ENCODE measurements at places on chromosomes 12 and 14.

- DNase-seq, result no peak
Observed at GRCh38 chr12:106078358-106079010, 60.3 kb downstream of the NUAK1 start.

DNA sequence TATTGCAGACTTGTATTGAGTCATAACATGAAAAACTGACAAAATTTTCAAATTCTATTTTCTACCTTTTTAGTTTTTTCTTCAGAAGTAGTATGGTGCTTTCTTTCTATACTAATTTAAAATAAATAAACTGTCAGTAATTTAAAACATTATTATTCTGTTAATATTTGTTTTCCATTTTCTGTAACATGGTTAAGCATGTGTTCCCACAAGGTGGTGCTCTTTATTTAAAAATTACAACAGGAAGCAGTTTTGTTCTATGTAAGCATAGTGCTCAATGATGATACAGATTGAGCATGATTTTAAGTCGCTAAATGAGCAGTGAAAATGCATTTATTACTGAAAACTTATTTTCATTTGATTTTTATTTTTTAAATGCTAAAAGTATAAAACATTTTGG lies 114.6 kb downstream of the PPFIA2 start:
- DNase-seq, result no peak

DNA sequence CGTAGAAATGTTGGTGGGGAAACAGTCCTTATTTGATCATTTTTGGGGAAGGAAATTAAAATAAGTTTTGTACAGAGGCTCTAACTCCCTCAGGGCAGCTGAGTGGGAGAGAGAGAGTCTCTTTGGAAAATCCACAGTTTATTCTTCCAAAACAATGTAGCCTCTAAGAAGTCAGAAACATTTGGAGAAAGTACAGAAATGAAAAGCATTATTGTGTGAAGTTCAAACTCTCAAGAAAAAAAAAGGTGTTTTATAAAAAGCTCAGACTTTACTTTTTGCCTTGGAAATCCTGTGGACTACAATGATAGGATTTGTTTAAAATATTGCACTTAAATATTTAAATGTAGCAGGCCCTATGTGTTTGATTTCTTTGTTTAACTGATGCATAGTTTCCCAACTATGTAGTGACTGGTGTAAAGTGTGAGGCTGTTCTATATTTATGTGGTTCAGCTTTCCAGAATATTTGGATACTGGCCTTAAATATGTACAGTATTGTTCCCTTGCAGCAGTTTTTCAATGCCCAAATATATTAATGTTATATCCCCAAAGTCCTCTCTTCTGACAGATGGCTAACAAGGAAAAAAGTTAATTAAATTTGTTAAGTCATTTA lies 82.0 kb upstream of the OTOGL start:
- no peak for DNase-seq

DNA sequence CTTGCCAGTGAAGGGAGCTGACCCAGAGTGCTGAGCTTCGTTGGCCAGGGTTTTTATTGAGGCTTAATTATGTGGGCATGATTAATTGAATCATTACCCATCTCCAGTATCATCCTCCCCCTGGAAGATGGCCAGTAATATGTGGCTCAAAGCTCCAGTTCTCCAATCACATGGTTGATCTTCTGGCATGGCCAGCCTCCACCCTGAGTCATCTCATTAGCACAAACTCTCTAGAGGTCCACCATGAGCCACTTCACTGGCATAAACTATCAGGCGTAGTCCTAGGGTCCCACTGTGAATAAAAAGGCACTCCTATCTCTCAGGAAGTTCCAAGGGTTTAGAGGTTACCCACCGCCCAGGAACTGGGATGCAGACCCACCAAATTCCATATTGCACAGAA lies 135.0 kb downstream of the ANO6 start:
- no peak for DNase-seq

DNA sequence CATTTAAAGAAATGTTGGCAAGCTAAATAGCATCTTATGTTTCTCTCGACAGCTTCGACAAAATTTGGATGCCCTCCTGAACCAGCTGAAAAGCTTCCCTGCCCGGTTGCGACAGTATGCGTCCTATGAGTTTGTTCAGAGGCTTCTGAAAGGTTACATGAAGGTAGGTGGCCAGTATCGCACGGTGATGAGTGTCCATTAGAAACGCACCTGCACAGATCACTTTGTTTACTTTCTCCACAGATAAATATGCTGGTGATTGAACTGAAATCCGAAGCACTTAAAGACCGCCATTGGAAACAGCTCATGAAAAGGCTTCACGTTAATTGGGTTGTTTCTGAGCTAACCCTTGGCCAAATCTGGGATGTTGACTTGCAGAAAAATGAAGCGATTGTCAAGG lies 36.5 kb downstream of the DYNC1H1 start:
- no peak for DNase-seq

DNA sequence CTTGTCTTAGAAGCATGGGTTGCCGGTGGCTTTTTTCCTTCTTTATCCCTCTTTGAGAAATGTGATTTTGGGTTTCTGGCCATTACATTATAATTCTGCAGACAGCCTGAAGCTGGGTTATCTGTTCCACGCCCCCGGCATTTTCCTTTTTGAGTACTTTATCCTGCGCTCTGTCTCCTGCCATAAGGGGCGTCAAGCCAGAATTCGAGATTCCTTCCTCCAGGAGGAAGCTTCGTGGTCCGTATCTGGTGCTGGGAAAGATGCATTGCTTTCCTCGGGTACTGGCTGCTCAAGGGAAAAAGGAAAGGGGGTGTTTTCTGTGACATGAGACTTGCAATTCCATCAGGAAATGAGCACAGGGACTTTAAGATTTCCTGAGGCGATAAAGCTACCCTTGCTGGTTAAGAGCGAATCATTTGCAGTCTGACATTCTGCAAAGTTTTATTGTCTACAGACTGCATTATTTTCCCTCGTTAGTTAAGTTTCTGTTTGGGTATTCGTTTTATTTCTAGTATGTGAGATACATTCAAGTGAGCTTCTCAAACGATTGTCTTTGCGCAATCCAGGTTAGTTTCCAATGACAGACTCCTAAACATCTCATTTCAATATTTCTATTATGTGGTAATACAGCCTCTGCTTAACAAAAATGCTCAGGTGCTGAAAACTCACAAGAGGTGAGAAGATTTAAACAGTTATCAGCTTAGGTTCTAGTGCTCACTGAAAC lies 694 bp downstream of the AKAP5 start:
- no peak for DNase-seq

- no peak for DNase-seq
Observed at GRCh38 chr14:21518725-21519124, 7.4 kb downstream of the SALL2 start.

GRCh38 chr12:104850781-104851180 lies 107.3 kb downstream of the SLC41A2 start:
- DNase-seq, result no peak

GRCh38 chr12:95763809-95764253 lies 26.7 kb downstream of the NTN4 start:
- no peak for DNase-seq

GRCh38 chr14:63209160-63209559 lies 4.9 kb downstream of the RHOJ start:
- no peak for DNase-seq

DNA sequence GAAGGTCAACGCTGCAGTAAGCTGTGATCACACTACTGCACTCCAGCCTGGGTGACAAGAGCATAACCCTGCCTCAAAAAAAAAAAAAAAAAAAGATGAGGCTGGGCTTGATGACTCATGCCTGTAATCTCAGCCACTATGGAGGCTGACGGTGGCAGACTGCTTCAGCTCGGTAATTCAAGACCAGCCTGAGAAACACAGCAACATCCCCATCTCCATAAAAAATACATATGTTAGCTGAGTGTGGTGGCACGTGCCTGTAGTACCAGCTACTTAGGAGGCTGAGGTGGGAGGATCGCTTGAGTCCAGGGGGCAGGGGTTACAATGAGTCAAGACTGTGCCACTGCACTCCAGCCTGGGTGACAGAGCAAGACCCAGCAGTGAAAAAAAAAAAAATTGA lies 50.4 kb downstream of the GXYLT1 start:
- peak; percentile 37 for DNase-seq

DNA sequence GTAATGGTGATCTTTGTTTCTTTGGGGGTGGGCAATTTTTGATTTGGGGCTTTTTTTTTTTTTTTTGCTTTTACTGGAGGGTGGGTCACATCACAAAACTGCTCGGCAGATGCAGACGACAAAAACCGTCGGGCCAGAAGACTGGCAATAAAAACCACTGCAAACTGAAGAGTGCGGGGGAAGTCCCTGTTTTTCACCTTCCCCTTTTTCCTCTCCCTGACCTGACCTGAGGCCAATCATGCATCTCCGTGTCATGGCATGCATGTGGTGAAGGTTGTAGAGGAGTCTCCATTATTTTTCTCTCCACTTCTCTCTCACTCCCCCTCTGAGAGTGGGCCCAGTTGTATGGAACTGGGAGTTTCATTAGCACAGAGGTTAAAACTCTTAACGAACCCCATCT lies 57.5 kb downstream of the AP5M1 start:
- DNase-seq, result peak; percentile 1

- peak; percentile 39 for DNase-seq
Observed at GRCh38 chr14:71399057-71399487, 491.8 kb downstream of the PCNX1 start.

- no peak for DNase-seq
Observed at GRCh38 chr12:57027011-57027804, 10.9 kb upstream of the TAC3 start.

DNA sequence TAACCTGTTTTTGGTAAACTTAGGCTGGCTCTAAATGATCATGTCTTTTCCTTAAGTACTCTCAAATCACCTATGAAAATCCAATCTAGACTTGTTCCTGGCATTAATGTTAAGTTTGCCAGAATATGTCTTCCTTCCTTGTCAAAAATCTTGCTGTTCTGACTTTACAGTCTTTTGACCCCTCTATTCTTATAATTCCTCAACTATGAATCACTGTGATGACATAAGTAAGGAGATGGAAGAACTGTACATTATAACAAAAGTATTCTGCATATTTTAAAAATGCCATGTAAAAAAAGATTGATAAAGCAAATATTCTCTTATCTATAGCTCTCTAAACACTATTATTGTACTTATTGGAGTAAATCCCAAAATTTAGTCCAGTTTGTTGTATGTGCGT lies 51.4 kb upstream of the BAZ1A start:
- no peak for DNase-seq

DNA sequence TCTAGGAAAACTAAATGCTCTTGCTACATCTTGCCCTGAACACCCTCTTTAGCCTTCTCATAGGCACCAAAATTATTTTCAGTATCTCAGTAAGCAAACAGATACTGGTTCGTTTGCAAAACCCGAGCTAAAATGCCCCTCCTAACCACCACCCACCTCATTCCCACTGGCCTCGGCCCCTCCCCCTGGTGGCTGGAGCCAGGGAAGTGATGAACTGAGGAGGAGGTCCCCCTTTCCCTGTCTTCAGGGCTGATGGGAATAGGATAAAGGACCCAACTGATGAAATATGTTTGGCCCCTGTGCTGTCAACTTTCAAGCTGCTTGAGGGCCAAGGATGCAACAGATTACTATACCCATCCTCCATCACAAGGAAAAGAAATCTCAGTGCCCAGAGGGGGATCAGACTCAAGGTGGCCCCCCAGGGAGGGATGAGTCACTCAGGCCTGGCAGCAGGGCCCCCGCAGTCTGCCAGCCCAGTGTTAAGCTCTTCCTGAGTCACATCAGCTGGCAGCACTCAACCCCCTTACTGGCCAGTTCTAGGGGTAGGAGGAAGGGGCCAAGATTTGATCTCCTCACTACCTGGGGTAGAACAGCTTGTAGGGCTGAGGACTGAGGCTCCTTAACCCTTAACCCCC lies 1.7 kb downstream of the ANKRD52 start:
- DNase-seq, result no peak

- DNase-seq, result no peak
Observed at GRCh38 chr14:54299410-54300363, 97.1 kb upstream of the CDKN3 start.

GRCh38 chr12:31233061-31233730 lies 92.8 kb downstream of the SINHCAF start:
- DNase-seq, result no peak

DNA sequence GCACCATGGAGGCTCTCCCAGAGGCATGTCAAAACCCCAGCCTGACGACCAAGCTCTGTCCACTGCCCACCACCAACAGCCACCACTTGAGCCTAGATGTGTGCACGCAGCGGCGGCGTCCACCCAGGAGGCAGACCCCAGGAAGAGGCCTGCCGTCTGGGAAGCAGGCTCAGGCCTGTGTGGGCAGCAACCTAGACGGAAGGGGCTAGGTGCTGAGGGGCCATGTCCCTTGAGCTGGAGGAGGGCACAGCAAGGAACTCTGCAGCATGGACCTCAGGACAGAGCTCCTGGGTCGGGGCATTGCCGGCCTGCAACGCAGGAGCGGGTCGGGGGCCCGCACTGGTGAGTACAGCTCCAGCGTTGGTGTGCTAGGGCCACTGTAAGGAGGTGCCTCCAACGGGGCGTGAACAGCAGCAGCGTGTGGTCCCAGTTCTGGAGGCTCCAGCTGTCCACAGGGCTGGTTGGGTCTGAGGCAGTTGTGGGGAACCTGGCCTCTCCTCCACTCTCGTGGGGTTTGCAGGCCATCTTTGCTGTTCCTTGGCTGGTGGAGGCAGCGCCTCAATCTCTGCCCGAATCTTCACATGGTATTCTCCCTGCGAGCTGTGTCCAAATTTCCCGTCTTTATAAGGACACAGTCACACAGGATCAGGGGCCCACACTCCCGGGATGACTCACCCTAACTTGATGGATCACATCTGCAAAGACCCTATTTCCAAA lies 20.5 kb downstream of the ZBTB42 start:
- no peak for DNase-seq

DNA sequence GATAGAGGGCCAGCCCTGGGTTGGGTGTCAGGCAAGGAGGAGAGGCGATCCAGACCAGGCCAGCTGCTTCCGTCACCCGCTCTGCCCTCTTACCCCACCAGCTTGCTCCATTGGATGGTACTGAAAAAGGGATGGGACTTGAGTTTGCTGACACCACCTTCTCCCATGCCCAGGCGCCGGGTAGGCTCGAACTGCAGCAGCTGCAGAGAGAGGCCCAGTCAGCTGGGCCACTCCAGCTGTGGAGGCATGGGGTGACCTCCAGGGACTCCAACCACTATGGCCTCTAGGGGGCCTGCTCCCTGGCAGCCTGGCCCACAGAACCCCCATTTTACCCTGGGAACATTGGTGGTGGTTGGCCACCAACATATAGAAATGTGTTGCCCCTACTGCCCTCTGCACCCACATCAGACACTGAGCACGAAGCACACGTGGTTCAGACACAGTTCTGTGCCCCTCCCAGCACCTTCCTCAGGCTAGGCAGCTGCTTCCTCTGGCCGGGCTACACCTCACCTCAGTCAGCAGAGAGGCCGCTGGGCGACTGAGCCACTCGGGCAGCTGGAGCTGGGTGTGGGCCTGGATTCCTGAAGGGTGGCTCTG lies 16.0 kb downstream of the RPS6KL1 start:
- no peak for DNase-seq

DNA sequence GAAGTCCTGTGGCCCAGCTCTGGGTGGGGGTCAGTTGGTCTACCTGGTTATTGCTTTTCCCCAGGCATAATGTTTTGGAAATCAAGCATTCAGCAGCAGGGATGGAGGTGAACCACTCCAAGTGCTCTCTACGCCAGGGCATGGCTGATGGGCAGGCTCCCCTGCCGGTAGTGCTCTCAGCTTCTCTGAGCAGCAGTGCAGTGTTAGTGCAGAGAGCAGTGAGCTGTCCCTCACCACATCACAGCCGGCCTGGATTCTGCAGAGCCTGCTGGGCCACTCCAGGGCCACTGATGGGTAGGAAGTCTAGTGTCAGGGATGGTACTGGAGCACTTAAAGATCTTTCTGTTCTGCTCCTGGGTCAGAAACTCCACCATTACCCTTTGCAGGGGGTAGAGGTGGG lies 151.1 kb downstream of the CALM1 start:
- no peak for DNase-seq

Measured in CD4-positive, alpha-beta T cell treated with Interleukin-1 beta for 1 hour (primary cell).